Left ventricle myocardium inferior (tissue), 1 donor: ENCODE measurements at places on chromosomes 5 and 9. TPM values are rescaled to one million over a fixed set of nuclear protein-coding genes. Genes with fewer than 3 reads are reported as not detected.

The PTGR1 gene
- 50.2 TPM for total RNA-seq

The PCDHA9 gene
- not detected for total RNA-seq

The TJP2 gene
- 130 TPM for total RNA-seq

- no peak overlapping the region for H3K27ac ChIP-seq
- H3K4me1 ChIP-seq, result peaks cover 33% of the 10 kb centered on the region
- H3K36me3 ChIP-seq, result no peaks in the 10 kb centered on the region
- no peaks in the 10 kb centered on the region for H3K27me3 ChIP-seq
- no peak overlapping the region for H3K4me3 ChIP-seq
These were observed 70.3 kb downstream of the ZSWIM6 start for GRCh38 chr5:61402244-61402823.

The SAXO1 gene
- total RNA-seq, result 0.03 TPM

GRCh38 chr9:30630459-30630858 lies 1754.0 kb upstream of the ACO1 start:
- H3K4me1 ChIP-seq, result no peaks in the 10 kb centered on the region
- H3K36me3 ChIP-seq, result no peaks in the 10 kb centered on the region
- no peak for DNase-seq

GRCh38 chr5:164010900-164011299 lies 505.5 kb downstream of the MAT2B start:
- H3K27ac ChIP-seq, result no peak overlapping the region
- DNase-seq, result no peak
- no peaks in the 10 kb centered on the region for H3K4me1 ChIP-seq
- H3K4me3 ChIP-seq, result no peak overlapping the region

GRCh38 chr5:138033386-138033808 lies 518 bp upstream of the FAM13B start:
- H3K27ac ChIP-seq, result peak overlapping the region; percentile 95
- DNase-seq, result no peak
- H3K27me3 ChIP-seq, result no peaks in the 10 kb centered on the region
- H3K4me1 ChIP-seq, result peaks cover 62% of the 10 kb centered on the region
- H3K36me3 ChIP-seq, result no peaks in the 10 kb centered on the region

DNA sequence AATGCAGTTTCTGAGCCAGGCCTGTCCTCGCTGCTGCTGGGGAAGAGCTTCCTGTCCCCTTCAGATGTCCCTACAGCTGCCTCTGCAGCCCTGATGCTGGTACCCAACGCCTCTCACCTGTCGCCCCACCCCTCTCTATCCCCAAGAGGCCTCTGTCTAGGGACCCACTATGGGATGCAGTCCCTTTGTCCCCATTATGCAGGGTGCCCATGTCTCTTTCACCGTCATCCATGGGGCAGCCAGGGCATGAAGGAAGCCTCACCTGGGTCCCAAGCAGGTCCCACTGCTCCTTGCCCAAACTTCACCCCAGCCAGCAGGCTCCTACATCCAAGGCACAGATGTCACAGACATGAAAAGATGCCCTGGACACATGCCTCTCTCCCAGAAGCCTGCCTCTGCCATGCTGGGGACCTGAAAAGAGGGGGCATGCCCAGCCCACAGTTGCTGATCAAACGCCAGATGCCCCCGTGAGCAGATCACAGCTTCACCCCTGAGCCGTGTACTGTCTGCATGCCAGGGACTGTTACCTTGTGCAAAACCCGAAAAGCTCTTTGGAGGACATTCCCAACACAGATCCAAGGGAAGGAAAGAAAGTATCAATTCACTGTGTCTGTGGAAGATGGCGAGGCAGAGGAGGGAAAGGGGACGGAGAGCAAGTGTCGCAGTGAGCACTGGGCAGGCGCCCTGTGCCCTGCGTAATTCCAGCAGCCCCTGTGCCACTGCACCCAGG lies 81.0 kb downstream of the ADAMTS2 start:
- peaks cover 13% of the 10 kb centered on the region for H3K27me3 ChIP-seq
- H3K4me3 ChIP-seq, result no peak overlapping the region
- H3K36me3 ChIP-seq, result no peaks in the 10 kb centered on the region
- DNase-seq, result peak; percentile 12
- no peak overlapping the region for H3K27ac ChIP-seq

- H3K4me1 ChIP-seq, result peaks cover 23% of the 10 kb centered on the region
- peak overlapping the region; percentile 82 for H3K4me3 ChIP-seq
- no peak overlapping the region for H3K27ac ChIP-seq
- no peak for DNase-seq
- H3K27me3 ChIP-seq, result peaks cover 78% of the 10 kb centered on the region
These were observed 1.2 kb downstream of the CDKN2A start for GRCh38 chr9:21993007-21993406.

GRCh38 chr9:119181561-119181960 lies 187.7 kb downstream of the BRINP1 start:
- no peak for DNase-seq
- no peaks in the 10 kb centered on the region for H3K4me1 ChIP-seq
- no peaks in the 10 kb centered on the region for H3K36me3 ChIP-seq
- H3K4me3 ChIP-seq, result no peak overlapping the region
- H3K27ac ChIP-seq, result no peak overlapping the region
- H3K27me3 ChIP-seq, result no peaks in the 10 kb centered on the region

The GPRIN1 gene
- 0.58 TPM for total RNA-seq

DNA sequence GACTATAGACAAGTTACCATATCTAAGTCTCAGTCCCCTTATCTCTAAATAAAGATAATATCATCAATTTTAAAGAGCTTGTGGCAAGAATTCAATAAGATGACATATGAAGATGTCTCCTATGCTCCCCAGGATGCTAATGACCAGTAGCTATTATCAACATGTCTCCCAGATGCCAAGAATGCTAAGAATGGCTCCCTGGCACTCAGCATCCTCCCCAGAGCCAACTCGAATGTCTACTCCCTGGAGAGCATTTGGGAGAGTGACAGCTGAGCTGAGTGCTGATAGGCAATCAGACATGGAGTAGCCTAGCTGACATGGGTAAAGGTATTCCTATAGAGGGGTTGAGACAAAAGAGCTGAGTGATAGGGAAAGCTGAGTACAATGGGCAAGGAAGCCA lies 15.9 kb downstream of the P4HA2 start:
- H3K36me3 ChIP-seq, result peaks cover 73% of the 10 kb centered on the region
- H3K4me1 ChIP-seq, result peaks cover 87% of the 10 kb centered on the region
- no peak overlapping the region for H3K4me3 ChIP-seq
- H3K27me3 ChIP-seq, result no peaks in the 10 kb centered on the region

The BAAT gene
- not detected for total RNA-seq

The ANKRD55 gene
- total RNA-seq, result 0.27 TPM

The HSPB3 gene
- total RNA-seq, result 418 TPM

The EQTN gene
- not detected for total RNA-seq

- H3K27me3 ChIP-seq, result peaks cover 17% of the 10 kb centered on the region
- DNase-seq, result no peak
- no peak overlapping the region for H3K4me3 ChIP-seq
- H3K36me3 ChIP-seq, result no peaks in the 10 kb centered on the region
- peaks cover 5% of the 10 kb centered on the region for H3K4me1 ChIP-seq
- no peak overlapping the region for H3K27ac ChIP-seq
These were observed 207.5 kb upstream of the TBCA start for GRCh38 chr5:77983482-77984199.

DNA sequence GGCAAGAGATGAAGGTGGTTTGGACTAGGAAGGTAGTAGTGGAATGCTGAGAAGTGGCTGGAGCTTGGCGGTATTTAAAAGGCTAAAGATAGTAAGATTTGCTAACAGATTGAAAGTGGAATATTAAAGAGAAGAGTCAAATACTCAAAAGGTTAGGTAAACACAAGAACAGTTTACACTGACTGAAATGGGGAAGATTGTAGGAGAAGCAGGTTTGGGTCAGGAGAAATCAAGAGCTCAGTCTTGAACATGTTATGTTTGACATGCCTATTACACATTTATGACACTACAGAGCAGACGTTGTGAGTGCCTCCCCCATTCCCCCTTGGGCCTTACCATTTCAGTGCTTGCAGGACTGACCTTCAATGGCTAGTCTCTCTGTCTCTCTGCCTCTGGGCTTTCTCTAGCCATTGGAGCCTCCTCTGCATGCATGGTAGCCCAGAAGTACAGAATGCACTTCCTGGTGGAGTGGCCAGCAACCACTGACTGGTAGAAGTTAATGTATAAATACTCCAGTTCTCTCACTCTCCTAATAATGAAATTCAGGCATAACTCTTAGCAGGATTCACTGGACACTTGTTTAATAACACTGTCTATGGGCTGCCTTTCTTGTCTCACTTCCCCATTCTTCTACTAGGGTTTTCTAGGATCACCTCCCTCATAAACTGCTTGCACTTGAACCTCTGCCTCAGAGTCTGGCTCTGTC lies 56.8 kb downstream of the HMGCS1 start:
- H3K36me3 ChIP-seq, result no peaks in the 10 kb centered on the region
- no peak overlapping the region for H3K27ac ChIP-seq
- H3K27me3 ChIP-seq, result peaks cover 6% of the 10 kb centered on the region
- H3K4me3 ChIP-seq, result no peak overlapping the region
- H3K4me1 ChIP-seq, result no peaks in the 10 kb centered on the region

DNA sequence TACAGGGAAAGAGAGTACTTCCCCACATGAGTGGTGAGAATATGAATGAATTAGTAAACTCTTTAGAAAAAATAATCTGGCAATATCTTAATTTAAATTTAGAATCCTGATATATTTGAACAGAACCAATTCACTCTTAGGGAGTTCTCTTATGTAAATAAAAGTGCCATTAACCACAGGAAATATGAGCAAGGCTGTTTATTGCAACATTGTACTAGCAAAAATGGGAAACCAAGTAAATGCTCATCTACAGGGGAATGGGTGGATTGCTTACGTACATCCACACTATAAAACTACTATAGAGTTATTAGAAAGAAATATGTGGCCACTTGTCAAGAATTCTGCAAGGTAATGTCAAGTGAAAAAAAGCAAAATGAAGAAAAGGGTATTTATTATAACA lies 274.5 kb downstream of the TLE1 start:
- DNase-seq, result no peak
- H3K27ac ChIP-seq, result no peak overlapping the region
- peaks cover 16% of the 10 kb centered on the region for H3K4me1 ChIP-seq
- H3K36me3 ChIP-seq, result no peaks in the 10 kb centered on the region
- H3K4me3 ChIP-seq, result no peak overlapping the region

- DNase-seq, result no peak
- H3K27me3 ChIP-seq, result no peaks in the 10 kb centered on the region
- H3K36me3 ChIP-seq, result no peaks in the 10 kb centered on the region
- no peak overlapping the region for H3K27ac ChIP-seq
- H3K4me3 ChIP-seq, result no peak overlapping the region
- no peaks in the 10 kb centered on the region for H3K4me1 ChIP-seq
These were observed 184.8 kb downstream of the TMEM38B start for GRCh38 chr9:105879181-105879580.

The UBE2QL1 gene
- total RNA-seq, result 25.5 TPM

GRCh38 chr5:96463091-96463490 lies 30.0 kb upstream of the PCSK1 start:
- no peaks in the 10 kb centered on the region for H3K27me3 ChIP-seq
- no peaks in the 10 kb centered on the region for H3K36me3 ChIP-seq

The FOXB2 gene
- total RNA-seq, result not detected

DNA sequence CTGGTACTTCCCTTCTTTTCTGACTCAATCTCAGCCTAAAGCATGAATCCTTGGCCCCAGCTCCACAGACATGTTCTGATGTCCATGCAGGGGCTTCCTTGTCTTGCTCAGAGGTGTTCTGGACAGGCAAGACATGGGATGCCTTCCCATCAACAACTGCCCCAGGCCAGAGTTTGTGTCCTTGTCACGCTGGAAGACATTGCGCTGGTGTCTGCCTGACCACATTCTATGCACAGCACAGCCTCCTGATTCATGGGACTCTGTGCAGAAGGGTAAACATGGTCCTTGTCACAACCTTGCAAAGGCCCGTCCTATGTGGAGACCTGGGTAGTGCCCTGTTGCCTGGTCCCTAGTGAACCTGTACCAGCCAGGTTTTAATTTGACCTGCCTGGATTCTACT lies 212.2 kb downstream of the FSTL4 start:
- H3K36me3 ChIP-seq, result no peaks in the 10 kb centered on the region
- no peak for DNase-seq
- peaks cover 6% of the 10 kb centered on the region for H3K4me1 ChIP-seq
- H3K27me3 ChIP-seq, result peaks cover 21% of the 10 kb centered on the region
- H3K27ac ChIP-seq, result no peak overlapping the region

The MORN5 gene
- total RNA-seq, result not detected

DNA sequence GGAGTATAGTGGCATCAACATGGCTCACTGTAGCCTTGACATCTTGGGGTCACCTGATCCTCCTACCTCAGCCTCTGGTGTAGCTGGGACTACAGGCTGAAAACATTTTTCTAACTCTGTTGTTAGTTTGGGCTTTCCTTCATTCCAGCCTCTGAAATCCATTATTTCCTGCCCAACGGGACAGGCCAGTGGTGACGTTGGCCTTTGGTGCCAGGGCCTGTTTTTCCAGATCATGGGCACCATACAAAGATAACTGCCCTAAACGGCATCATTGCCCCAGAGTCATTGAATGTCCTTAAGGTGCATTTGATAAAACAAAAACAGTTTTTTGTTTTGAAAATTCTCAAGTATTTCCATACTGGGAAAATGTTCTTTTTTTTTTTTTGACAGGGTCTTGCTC lies 32.1 kb downstream of the PIK3R1 start:
- no peak overlapping the region for H3K4me3 ChIP-seq
- DNase-seq, result no peak
- no peaks in the 10 kb centered on the region for H3K36me3 ChIP-seq
- peaks cover 100% of the 10 kb centered on the region for H3K4me1 ChIP-seq
- no peaks in the 10 kb centered on the region for H3K27me3 ChIP-seq

The PCDHGC5 gene
- 2.9 TPM for total RNA-seq

DNA sequence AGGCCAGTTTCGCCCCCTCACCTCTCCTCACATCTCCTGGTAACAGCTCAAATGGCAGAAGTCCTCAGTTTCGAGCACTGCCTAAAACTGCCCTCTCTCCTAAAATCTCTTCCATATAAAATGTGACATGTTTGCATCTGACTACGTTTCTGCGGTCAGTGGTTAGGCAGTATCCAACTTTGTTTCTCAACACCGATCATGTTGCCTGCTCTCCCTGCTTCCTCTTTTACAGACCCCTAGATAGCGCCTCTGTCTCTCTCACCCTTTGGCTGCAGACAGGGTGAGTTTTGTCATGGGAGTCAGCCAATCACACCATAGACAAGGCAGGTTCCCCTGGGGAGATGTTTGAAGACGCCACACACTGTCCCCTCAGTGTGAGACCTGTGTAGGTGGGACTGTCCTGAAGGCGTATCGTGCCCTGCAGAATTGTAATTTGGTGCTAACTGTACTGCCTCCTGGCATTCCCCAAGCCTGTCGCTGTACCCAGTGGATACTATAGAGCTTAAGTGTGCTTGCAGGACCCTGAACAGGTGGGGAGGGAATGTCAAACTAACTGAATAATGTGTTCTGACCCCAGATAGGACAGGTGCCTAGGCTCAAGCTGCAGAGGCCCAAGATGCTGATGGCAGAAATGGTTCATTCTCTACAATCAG lies 1.1 kb downstream of the HEXB start:
- peak overlapping the region; percentile 89 for H3K4me3 ChIP-seq
- H3K27me3 ChIP-seq, result no peaks in the 10 kb centered on the region
- peaks cover 20% of the 10 kb centered on the region for H3K36me3 ChIP-seq
- no peak for DNase-seq
- peaks cover 33% of the 10 kb centered on the region for H3K4me1 ChIP-seq
- H3K27ac ChIP-seq, result peak overlapping the region; percentile 91

DNA sequence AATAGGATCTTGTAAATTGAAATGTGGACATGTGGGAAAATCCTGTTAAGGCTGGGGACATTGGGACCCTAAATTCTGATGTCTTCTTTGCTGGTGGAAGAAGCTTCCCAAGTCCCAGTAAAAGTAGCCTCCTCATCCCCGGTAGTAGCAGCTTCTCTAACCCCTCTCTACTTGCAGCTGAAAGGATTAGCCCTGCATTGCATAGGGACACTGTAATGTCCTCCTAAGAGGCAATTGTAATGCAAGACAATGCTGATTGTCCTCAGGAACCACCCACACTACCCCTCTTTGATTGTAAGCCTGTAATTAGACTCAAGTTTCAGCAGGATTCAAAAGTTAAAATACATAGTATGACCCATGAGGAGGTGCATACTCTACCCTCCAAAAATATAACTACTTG lies 1938.4 kb upstream of the C9orf72 start:
- no peaks in the 10 kb centered on the region for H3K4me1 ChIP-seq
- no peaks in the 10 kb centered on the region for H3K27me3 ChIP-seq
- no peaks in the 10 kb centered on the region for H3K36me3 ChIP-seq
- H3K4me3 ChIP-seq, result no peak overlapping the region
- no peak overlapping the region for H3K27ac ChIP-seq
